HepG2 (cell line): ENCODE measurements at places on chromosomes 7 and 10.
A peak's percentile ranks its signal among the peaks of the same experiment; 100 is the strongest.

- DNase-seq, result no peak
Measured at GRCh38 chr7:83502636-83503035, 146.3 kb downstream of the SEMA3E start.

DNA sequence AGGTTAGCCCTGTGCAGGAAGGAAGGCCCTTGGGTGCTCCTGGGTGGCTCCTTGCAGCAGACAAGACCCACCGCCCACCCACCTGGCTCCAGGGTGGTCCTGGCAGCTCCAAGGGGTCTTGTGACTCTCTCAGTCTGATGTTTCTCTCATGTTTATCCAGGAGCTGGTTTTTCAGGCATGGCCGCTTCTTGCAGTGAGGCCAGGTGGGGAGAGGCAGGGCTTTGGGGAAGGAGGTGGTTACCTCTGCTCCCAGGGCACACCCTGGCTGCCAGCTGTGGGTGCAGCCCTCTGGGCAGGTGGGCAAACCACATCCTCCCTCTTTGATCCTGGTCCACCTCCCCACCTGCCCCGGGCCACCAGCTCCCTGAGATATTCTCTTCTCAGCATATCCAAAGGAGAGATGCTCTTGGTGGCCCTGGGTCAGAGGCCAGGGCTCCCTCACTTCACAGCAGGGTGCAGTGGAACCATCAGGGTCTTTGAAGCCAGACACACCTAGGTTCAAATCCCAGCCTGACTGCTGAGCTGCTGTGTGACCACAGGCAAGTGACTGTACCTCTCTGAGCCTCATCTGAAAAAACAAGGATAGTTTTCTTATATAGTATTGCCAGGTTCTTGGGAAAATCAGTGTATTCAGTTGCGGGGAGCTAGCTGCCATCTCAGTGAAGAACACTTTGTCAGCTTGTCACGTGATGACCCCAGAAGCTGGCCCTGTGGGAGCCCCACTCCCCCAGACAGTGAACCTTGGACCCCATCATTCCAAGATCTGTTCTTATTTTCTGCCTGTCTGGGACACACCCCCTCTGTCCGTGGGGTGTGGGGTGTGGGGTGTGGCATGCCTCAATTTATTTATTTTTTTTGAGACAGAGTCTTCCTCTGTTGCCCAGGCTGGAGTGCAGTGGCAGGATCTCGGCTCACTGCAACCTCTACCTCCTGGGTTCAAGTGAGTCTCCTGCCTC lies 11.5 kb downstream of the GTF2IRD1 start:
- DNase-seq, result no peak

GRCh38 chr7:999149-999879 lies 16.3 kb downstream of the CYP2W1 start:
- no peak for DNase-seq

- DNase-seq, result no peak
Measured at GRCh38 chr7:133795068-133795665, 332.0 kb upstream of the LRGUK start.

GRCh38 chr7:96910486-96910885 lies 94.9 kb upstream of the DLX6 start:
- DNase-seq, result peak; percentile 8

GRCh38 chr7:45921699-45922519 lies 837 bp upstream of the IGFBP3 start:
- peak; percentile 34 for DNase-seq

DNA sequence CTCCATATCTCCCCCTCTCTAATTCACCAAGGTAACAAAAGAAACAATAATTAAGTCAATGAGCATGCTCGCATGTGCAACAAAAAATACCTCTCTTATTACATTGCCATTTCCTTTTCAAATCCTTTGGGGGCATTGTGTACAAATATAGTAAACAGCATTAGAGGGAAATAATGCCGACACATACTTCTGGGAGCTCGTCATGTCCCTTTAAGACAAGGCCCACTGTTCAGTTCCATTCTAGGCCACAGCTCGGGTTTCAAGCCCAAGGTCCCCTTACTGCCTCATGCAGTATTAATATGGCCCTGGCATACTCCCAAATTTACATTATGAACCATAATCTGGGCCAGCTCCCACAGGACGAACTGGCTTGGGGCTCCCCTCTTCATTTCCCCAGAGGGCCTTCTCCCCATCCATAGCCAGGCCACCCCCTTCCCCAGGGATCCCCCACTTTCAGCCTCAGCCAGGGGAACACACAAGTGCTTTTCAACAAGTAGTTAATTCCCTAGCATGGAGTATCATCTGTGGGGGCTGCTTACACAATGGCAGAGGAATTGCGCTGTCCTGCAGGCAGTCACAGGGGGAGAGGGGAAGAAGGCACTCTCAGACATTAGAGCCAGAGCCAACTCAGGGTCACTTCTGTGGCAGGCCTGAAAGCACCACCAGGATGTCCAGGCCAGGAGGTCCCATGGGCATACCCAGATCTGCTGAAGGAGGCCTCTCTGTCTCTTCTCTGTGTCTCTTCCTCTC lies 110.6 kb downstream of the KCNMA1 start:
- no peak for DNase-seq

DNA sequence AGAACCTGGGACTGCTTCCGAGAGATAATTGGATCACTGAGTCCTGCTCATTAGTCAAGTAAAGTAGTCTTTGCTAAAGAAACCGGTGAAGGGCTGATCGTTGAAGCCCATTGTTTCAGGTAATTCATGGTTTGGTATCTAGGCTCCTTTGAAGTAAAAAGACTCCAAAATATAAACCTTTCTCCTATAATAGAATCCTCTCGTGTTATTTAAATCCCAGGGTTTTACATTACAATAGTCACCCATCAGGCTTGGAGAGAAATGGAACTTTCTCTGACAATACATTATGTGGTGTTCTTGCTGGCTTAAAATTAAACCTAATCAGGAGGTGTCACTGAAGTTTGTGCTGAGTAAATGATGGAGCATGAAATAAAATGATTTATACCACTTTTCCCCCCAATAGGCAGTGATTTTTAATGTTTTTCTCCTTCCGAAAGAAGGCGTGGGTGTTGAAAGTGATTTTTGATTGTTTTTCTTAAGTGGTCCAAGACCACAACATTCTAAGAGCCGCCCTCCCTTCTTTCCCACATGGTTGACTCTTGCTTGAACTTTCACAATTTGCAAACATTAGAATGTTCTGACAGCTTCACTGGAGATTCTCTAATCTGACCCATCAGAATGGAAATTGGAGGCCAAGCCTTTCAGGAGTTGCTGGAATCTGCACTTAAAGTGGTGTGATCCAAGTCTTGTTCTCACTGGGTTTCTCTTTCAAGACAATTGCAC lies 44.2 kb downstream of the LRMDA start:
- DNase-seq, result no peak

- DNase-seq, result no peak
Measured at GRCh38 chr10:30868611-30869010, 163.1 kb downstream of the ZNF438 start.

GRCh38 chr7:107025449-107026103 lies 18.9 kb upstream of the PRKAR2B start:
- no peak for DNase-seq

GRCh38 chr10:11046776-11047160 lies 29.1 kb downstream of the CELF2 start:
- DNase-seq, result no peak

DNA sequence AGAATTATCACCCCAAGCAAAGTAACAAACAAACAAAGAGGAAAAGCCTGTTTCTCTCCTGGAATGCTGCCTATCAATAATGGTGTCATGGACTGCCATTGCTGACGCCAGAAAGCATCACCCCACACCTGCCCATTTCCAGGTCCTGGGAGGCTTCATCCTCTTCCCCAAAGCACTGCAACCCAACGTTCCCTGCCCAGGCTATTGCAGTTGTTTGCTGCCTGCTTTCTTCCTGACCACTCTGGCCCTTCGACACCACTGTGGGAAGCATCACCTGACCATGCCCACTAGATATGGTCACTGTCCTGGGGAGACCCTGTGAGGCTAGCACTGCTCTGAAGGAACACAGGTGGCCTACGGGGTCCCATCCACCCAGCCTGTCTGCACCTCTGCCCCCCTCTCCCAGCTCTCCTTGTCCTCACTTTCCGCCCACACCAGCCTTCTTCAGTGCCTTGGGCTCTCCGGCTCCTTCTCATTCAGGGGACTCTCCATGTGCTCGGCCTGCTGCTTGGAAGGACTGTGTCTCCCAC lies 439.6 kb downstream of the GLRX3 start:
- DNase-seq, result no peak

DNA sequence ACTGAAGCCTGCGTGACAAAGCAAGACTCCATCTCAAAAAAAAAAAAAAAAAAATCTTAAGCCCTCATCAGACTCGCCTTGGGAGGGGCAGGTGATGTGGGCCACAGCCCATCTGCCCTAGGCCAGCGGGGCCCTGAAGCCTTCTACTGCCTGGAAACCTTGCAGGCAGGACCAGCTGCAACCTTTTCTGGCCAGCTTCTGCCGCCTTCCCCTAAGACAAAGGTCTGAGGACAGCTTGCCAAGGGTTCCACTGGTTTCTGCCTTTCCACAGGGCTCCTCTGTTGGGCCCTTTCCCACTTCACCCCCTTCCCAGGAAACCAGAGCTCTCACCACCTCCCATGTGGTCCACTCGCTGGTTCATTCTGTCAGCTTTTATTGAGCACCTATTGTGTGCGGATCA lies 35.2 kb downstream of the UBTD1 start:
- no peak for DNase-seq

DNA sequence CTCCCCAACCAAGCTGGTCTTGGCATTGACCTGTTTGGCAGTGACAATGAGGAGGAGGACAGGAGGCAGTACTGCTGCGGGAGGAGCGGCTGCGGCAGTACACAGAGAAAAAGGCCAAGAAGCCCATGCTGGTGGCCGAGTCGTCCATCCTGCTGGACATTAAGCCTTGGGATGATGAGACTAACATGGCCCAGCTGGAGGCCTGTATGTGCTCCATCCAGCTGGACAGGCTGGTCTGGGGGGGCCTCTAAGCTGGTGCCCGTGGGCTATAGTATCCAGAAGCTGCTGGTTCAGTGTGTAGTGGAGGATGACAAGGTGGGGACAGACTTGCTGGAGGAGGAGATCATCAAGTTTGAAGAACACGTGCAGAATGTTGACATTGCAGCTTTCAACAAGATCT lies 39.1 kb upstream of the ZNF273 start:
- no peak for DNase-seq

DNA sequence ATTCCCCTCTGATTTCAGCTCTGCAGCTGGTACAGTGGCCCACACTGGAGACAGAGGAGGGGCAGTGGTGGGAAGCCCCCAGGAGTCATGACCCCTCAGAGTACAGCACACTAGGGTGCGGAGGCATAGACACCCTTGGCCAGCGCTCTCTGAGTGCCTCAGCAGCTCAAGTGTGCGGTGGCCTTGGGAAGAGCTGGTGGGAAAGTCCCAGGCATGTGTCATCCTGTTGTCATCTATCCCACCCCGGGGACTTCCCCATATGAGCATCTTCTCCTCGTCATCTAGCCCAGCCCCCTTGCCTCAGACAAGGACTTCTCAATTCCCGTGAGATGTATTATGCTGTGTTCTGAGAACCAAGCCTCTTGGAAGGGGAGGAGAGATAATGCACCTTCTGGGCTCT lies 15.6 kb upstream of the PPIF start:
- no peak for DNase-seq

DNA sequence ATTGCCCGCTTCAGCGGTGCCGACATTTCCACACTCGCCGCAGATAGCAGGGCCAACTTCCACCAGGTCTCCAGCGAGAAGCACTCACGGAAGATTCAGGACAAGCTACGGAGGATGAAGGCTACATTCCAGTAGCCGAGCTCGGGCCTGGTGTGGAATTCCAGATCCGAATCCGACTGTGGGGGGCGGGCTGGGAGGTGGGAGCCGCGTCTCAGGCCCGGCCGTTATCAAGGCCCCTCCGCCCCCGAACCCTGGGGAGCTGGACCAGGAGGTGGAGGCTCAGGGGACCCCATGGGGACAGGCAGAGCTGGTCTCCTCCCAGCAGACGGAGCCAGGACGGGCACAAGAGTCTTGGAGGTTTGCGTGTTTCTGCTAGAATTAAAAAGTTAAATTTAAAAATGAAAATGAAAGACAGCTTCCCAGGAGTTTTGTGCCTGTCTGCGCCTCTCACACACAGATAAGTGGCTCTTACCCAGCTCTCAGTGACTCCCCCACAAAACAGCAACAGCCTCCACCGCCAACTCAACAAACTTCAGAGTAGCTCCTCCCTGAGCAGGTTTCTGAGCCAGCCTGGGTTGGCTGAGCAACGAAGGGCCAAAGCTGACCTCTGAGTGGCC lies 5.2 kb upstream of the UTF1 start:
- no peak for DNase-seq

- DNase-seq, result no peak
Measured at GRCh38 chr10:2850202-2850601, 217.1 kb upstream of the PFKP start.

- no peak for DNase-seq
Measured at GRCh38 chr7:99310004-99310403, 15.7 kb upstream of the ARPC1A start.

DNA sequence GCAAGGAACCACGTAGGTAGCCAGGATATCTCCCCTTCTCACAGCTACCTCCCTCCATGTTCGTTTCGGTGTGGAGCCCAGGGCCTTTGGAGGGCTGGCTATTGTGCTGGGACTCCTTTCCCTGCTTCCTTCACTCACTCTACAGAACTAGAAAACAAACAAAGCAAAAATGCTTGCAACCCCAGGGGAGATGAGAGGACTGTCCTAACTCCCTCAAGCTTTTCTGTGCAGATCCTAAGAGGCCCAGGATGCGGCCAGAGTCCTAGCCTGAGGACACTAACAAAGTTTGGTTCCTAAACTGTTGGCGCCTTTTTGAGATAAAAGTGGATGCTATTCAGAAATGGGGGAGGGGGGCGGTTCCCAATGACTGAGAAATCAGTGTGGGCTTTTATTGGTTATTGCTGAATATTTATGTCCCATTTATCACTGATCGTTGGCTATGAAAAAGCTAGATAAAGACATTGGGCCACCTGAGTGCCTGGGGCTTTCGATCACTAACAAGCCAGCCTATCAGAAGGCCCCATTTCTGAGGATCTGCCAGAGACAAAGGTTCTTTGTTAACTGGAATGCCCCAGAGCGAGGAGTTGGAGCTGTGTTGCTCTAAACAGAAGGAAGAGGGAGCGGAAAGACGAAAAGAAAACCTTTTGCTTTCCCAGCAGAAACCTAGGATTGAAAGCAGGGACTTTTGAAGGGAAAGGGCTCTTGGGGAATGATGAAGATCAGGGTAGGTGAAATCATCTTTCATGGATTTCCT lies 95.2 kb upstream of the EGR2 start:
- DNase-seq, result no peak

GRCh38 chr10:24882047-24882698 lies 70.2 kb downstream of the PRTFDC1 start:
- DNase-seq, result no peak

GRCh38 chr7:102223184-102223583 lies 63.5 kb upstream of the SH2B2 start:
- DNase-seq, result no peak

DNA sequence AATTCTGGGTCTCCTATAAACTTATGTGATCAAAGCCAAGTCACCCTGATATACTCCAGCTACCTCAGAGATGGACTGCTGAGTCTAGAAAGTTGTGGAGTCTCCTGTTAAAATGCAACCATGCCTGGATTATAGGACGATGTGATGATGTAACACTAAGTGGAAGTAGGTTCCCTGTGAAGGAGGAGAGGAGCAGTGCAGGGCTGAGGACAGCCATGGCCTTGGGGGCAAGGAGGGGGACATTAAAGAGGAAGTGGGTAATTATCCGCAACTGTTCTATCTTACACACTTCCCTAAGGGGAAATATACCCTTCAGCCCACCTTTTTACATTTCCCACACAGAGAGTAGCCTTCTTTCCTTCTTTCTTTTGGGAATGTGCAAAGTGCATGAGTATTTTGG lies 63.8 kb downstream of the MTPN start:
- no peak for DNase-seq
